ENCODE measurements at places on chromosomes 4 and X.

- no peak for DNase-seq
These were observed 72.0 kb downstream of the TMEM144 start for GRCh38 chr4:158282252-158282651.

DNA sequence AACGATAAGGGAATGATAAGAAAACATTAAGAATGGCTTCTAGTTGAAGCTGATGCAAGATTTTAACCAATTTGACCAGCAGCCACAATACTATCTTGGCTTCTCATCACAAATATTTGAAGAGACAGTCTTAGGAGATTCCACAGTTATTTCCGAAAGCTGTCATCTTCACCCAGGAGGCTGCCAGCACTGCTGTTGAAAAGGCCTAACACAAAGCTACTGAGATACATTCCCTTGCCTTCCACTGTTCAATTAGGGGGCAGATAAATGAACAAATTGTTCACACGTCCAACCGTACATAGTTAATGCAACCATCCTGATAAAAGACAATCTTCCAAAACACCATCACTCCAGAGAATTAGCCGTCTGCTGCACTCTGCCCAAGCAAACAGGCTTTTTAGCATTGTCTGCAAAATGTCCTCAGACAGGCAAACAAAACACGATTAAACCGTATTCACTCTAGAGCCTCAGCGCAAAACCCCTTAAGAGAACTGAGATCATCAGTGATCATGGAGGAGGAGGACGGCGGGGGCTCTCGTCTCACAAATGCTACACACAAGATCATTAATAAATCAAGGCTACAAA lies 189.8 kb upstream of the PSAPL1 start:
- DNase-seq = no peak

DNA sequence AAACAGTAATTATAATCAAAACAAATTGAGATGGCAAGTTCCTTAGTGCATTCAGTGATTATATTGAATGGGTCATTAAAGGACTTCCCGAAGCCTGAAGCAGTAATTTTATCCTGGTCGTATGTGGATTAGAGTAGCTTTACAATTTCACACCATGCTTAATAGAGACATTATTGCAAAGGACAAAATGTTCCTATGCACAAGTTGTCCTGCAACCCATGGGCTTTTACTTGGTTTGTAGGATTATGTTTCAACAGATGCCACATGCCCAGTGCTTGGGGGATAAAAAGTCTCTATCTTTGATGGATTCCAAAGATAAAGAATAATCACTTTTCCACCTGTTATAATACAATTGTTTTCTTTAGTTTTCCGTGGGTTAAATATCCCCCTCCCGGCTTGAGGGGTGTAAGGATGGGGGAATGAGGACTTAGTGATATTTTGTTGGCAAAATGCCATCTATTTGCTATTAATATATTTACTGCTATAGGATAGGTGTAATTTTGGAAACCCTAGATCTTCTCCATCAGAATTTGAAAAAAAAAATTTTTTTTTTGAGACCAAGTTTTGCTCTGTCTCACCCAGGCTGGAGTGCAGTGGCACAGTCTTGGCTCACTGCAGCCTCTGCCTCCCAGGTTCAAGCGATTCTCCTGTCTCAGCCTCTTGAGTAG lies 156.5 kb upstream of the ETNPPL start:
- DNase-seq = no peak

GRCh38 chr4:78166622-78167021 lies 109.5 kb downstream of the FRAS1 start:
- DNase-seq = no peak

DNA sequence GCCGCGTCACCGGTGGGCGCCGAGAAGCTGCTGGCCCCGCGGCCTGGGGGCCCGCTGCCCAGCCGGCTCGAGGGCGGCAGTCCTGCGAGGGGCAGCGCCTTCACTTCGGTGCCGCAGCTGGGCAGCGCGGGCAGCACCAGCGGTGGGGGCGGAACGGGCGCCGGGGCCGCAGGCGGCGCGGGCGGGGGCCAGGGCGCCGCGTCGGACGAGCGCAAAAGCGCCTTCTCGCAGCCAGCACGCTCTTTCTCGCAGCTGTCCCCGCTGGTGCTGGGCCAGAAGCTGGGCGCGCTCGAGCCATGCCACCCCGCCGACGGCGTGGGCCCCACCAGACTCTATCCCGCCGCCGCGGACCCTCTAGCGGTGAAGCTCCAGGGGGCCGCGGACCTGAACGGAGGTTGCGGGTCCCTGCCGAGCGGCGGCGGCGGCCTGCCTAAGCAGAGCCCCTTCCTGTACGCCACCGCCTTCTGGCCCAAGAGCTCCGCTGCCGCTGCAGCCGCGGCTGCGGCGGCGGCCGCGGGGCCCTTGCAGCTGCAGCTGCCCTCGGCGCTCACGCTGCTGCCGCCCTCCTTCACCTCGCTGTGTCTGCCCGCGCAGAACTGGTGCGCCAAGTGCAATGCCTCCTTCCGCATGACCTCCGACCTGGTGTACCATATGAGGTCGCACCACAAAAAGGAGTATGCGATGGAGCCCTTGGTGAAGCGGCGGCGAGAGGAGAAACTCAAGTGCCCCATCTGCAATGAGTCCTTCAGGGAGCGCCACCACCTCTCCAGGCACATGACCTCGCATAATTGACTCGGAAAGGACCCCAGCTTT lies 5.6 kb downstream of the PRDM8 start:
- peak; percentile 66 for DNase-seq

GRCh38 chr4:15376145-15376544 lies 51.7 kb upstream of the C1QTNF7 start:
- DNase-seq = no peak

- no peak for DNase-seq
These were observed 78.5 kb downstream of the MID1IP1 start for GRCh38 chrX:38879631-38880220.

DNA sequence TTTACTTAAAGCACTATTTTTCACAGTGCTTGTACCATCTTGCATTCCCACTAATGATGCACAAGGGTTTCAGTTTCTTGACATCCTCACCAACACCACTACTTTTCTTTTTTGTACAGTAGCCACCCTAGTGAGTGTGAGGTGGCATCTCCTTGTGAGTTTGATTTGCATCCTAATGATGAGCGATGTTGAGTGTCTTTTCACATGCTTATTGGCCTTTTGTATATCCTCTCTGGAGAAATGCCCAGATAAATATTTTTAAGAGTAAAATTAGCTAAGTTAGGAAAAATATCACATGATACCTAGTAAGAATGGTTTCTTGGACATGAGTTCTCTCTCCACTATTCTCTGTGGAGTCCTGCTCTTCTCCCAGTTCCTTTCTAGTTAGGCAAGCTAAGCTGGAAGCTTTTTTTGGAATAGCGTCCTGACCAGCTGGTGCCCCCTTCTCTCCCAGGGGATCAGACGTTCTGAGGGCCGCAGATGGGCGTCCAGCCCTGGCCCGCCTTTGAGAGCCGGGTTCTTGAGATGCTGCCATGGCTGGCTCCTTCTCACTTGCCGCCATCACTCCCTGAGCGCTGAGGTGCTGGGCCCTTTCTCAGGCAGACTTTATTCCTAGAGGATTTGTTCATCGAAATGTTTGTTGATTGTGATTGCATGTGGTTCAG lies 132.1 kb downstream of the ARHGAP10 start:
- no peak for DNase-seq

GRCh38 chr4:23484689-23485088 lies 405.2 kb downstream of the PPARGC1A start:
- DNase-seq = no peak

DNA sequence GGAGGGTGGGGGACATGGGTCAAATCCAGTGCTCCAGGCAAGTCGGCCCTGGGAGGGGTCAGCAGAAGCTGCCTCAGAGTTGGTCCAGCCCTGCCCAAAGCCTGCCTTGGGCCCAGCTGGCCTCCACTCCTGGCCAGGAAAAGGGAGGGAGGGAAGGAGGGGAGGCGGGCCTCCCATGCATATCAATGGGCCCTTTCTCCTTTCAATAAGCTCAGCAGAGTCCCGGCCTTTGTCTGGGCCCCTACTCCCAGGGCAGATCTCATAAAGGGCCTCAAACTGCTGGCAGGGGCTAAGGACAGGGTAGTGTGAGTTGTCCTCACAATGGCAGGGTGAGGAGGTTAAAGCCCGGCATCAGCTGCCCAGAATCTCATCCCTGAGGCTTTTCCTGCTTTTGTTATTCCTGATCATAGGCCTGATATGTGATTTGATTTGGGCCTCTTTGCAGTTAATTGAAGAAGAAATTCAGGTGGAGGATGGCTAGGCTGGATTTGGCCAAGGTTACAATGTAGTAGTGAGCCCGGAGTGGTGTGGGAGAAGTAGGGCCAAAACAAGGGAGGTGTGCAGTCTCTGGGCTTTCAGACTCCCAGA lies 121.1 kb upstream of the ATP6AP2 start:
- peak; percentile 89 for DNase-seq

All from H9 (cell line).